Activated effector memory CD4-positive, alpha-beta T cell treated with Interleukin-2 at 50 U/mL for 16 hours (primary cell): ENCODE measurements at places on chromosomes 11 and 22.

GRCh38 chr11:34358258-34358727, 483 bp upstream of the ABTB2 start:
- no peak for DNase-seq

- no peak for DNase-seq
Measured at GRCh38 chr11:116162086-116162885, 610.5 kb downstream of the BUD13 start.

DNA sequence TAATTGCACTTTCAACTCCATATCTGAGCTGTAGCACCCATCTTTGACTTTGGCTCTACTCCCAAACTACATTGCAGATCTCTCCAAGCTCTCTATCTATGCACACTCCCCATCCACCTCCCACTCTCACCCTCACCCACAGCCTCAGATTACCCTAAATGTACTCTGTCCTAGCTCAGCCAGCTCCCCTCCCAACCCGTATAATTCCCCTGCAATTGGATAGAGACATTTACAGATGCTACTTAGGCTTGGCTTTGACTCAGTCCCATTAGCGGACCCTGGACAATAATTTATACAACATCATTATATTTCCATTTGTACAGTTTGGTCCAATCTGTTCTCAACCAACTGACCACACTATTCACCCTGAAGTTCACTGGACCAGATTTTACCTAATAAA, 338.9 kb upstream of the ANO3 start:
- DNase-seq: no peak

DNA sequence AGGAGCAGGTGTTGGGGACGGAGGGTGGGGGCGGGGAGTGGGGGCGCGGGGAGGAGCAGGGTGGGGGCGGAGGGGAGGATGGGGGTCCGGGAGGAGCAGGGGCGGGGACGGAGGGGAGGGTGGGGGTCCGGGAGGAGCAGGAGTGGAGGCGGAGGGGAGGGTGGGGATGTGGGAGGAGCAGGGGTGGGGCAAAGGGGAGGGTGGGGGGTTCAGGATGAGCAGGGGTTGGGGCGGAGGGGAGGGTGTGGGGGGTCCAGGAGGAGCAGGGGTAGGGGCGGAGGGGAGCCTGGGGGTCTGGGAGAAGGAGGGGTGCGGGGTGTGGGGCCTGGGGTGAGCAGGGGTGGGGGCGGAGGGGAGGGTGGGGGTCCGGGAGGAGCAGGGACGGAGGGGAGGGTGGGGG, 17.1 kb downstream of the CRELD2 start:
- DNase-seq: no peak

GRCh38 chr11:13073119-13073981, 64.2 kb downstream of the RASSF10 start:
- DNase-seq: no peak

DNA sequence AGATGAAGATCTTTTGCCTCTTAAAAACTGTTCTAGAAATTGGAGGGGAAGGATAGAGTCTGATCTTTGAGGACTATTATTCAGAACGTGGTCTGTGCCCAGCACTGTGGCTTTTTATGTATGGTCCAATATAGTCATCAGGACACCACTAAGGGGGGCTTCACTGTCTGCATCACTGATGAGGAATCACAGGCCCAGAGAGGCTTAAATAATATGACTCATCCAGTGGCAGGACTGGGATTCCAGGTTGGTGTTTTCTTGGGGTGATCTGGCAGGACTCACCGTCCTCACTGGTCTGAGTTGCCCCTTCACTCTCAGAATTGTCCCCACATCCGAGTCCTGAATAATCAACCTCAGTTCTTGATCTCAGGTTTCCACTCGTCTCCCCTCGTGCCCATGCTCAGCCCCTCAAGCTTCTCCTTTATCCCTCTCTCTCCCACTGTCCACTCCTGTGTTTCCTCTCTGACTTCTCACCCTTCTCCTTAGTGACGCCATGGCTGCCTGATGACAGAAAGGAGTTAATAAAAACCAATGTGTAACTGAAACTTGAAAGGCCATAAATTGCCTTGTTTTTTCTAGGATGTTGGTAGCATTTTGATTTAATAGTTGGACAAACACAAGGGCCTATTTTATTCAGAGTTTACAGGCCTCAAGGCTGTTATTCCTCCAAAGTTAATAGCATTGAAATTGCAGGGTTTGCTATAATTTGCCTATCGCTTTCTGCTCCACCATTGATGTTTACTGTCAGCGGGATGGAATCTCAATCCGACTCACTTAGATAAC, 95.7 kb upstream of the NNMT start:
- DNase-seq: no peak

GRCh38 chr22:44057401-44057987, 33.4 kb downstream of the PARVB start:
- no peak for DNase-seq

DNA sequence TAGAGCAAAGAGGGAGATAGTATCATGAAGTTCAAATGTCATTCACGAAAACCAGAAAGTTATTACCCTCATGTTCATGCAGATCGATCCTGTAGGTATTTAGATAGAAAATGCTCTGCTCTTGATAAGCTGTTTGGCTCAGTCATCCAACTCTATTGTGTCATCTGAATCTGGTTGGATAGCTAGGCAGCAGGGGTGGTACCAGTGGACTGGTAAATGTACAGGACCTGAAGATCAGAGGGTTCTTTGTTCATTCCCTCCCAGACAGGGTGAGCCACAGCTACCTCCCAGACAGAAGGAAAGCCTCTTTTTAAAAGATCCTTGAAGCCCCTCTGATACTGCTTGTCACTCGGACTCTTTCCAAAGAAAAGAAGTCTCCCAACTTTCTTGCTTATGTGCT, 29.8 kb upstream of the DRD2 start:
- DNase-seq: no peak

DNA sequence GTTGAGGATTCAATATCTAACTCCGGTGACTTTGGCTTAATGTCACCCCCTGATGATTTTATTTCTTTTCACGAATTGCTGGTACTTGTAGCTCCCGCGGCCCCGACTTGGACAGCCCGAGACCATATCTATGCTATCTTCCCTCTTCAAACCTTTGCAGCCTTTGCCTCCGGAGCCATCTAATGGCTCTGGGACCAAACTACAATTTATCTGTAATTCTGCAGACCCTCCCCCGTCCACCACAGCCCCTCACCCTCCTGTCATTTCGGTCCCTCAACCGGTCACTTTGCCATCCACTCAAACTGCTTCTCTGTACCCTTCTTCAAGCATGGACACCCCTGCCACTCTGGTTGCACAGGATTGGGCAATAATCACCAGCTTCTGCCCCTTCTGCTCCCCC, 25.7 kb upstream of the ALDH3B2 start:
- no peak for DNase-seq

DNA sequence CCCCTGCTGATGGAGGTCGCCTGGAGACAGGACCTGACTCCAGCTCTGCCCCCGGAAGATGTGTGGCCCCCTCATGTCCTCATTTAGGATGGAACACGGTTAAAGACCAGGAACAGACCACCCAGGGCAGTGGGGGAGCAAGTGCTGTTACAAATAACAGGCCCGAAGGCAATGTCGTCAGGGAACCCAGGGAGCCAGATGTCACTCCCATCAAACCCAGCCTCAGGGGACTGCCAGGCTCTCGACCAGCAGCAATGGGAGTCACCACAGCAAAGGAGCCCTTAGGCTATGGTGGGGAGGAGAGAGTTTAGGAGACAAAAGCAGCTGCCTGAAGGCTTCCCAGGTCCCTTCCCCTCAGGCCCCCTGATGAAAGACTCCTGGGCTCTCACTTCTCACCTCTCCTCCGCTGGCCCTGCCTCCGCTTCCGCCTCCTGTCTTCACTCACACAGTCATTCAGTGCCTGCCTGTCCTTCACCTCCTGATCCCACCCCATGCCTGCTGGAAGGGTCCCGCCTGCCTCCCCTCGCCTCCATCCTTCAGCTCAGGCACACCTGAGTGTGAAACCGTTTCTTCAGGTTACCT, 4.4 kb downstream of the RPS19BP1 start:
- DNase-seq: no peak

DNA sequence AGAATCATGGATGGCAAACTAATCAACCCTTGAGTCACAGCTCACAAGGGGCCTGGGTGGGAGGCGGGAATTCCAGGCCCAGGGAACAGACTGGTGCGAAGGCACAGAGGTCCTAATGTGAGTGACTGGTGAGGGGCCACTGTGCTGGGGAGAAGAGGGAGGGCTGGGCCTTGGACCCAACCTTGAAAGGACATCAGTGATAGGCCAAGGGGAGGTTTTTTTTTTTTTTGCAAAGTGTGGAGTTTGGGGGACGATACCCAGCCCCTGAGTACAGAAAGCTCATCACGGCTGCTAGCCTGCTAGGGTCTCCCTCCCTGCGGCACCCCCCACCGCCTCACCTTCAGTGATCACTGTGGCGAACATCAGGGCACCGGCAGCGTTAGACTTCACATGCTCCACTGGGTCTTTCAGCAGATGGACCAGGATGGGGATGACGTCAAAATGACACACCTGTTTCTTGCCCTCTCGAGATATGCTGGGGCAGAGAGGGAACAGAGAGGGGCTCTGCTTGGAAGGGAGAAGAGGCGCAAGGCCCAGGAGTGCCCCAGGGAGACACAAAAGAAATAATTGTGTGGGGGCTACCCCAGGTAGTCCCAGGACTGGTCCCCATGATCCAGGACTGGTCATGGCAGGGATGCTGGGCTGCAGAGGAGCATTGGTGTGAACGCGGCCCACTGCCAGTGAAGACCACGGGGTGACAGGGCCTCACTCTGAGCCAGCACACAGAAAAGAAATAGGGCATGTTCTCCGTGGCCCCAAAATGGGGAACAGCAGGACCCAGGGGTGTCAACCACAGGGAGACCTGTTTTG, 8.6 kb upstream of the GNAZ start:
- DNase-seq: no peak

- no peak for DNase-seq
Measured at GRCh38 chr11:129785383-129786111, 30.1 kb upstream of the TMEM45B start.

DNA sequence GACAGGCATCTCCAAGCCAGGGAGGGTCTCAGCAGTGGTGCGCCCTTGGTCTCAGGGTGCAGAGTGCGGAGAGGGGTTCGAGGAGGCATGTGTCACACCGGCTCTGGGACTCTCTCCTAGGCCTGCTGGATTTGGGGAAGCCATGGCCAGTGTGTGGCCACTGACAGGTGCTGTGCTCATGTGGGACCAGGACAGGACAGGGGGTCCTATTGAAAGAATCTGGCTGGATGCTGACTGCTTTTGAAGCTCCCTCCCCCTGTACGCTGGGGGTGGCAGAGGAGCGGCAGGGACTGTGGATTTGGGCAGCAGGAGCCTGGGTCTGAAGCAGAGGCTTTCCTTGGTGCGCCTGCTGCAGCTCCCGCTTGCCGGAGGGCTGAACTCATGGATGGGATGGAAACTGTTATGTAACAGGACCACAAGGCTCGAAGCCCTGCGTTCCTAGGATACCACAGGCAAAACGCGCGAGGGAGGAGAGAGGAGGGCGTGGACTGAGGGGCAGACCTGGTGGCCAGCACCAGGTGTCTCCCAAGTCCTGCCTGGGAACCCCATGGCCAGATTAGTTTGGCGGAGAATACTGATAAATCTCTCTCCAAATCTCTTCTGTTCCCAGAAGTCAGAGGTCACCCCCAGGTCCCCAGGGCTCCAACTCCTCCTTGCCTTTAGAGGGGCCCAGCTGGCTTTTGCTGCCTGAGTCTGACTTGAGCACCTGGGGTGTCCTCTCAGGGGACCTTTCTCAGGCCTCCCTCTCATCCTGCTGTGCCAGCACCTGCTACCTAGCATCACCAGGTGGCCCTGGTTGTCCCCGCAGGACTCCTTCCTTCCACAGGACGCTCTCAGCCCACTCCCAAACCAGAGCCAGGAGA, 13.8 kb upstream of the TEF start:
- no peak for DNase-seq

DNA sequence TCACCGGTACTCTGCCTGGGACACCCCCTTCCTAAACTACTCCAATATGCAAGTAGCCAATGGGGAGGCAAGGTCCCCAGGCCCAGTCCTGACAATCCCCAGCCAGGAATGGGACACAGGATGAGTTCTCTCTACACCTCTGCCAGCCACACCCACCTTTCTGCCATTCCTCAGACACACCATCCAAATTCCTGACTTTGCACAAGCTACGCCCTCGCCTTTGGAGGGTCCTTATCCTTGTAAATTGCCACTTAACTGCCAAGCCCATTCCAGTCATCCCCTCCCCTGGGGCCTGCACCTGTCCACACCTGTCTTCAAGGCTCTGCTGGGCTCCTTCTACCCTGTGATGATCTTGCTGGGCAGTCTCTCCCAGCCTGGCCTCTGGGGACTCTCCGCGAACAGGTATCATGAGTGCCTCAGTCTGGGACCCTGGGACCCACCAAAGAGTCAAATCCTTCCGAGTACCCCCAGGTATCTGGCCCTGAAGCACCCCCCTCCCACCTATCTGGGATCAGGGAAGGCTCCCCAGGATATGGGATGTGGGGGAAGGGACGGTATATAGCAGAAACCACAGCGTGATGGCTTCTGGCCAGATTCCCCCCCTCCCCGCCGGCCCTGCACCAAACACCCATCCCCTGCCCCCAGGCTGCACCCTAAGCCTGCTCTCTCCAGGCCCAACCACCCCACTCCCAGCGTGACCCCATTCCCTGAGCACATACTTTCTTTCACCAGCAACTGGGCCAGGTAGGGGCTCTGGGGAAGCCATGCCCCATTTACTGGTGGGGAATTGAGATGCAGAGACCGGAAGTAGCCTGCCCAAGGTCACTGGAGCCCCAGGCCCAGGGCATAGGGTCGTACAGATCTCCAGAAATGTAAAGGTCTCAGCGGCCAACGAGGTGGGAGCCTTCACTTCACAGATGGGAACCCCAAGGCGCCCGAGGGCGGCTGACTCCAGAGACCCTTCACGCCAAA, 806 bp downstream of the ARAP1 start:
- no peak for DNase-seq

DNA sequence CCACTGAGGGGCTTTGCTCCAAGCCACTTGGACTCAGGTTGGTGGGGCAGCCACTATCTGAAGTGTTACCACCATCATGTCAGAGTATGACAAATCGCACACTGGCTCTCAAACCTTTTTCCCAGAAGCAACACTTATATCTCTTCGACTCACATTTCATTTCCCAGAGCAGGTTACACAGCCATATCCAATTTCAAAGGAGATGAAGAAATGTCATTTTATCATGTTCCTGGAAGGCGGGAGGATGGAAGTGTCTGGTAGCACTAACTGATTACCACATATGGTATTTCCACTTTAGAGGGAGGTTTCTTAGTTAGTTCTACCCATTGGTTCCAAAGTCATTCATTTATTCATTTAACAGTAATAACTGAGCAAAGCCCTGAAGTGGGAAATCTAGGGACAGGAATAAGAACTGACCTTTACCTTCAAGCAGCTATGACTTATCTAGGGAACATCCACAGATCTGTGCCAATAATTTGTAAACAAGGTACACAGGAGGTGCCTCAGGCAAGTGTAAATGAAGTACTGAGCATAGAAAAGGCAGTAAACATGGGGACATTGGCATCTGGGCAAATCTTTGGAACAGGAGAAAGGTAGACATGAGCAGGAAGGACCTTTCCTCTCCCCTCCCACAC, 54.9 kb upstream of the LRRC55 start:
- no peak for DNase-seq
